T-helper 1 cell (primary cell): ENCODE measurements at places on chromosomes 13 and 19.

GRCh38 chr19:34500656-34501120, 19.1 kb downstream of the WTIP start:
- no peak for DNase-seq

- no peak for DNase-seq
Measured at GRCh38 chr13:28117689-28118377, 17.5 kb upstream of the FLT3 start.

GRCh38 chr13:102152790-102153189, 249.1 kb downstream of the FGF14 start:
- DNase-seq, result no peak

- no peak for DNase-seq
Measured at GRCh38 chr13:108915095-108915633, 285.8 kb downstream of the MYO16 start.

- DNase-seq, result no peak
Measured at GRCh38 chr19:7953060-7953459, 9.6 kb upstream of the TIMM44 start.

DNA sequence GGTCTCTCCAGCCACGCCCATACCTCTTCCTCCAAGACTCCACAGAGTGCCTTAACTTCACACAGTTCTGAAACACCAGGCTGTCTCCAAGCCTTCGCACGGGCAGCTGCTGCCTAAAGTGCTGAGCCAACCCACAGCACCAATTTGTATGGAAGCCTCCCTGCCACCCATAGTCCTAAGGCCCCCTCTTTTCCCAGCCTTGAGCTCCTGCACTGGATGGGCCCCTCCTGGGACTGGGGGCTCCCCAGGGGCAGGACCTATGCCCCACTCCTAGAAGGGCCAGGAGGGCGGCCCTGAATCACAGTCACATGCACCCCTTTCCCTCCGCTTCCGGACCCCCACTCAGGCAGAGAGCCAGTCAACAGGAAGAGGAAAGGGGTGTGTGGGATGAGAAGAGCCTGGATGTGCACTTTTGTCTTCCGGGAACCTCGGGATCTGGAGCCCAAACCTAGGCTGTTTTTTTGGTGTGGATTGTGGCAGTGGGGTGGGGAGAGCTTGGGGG, 5.1 kb upstream of the FCER2 start:
- DNase-seq, result no peak

- DNase-seq, result no peak
Measured at GRCh38 chr13:67650471-67650870, 420.3 kb upstream of the PCDH9 start.

- no peak for DNase-seq
Measured at GRCh38 chr13:95955255-95955654, 97.9 kb downstream of the UGGT2 start.

GRCh38 chr13:105462098-105462497, 1073.4 kb downstream of the EFNB2 start:
- no peak for DNase-seq

DNA sequence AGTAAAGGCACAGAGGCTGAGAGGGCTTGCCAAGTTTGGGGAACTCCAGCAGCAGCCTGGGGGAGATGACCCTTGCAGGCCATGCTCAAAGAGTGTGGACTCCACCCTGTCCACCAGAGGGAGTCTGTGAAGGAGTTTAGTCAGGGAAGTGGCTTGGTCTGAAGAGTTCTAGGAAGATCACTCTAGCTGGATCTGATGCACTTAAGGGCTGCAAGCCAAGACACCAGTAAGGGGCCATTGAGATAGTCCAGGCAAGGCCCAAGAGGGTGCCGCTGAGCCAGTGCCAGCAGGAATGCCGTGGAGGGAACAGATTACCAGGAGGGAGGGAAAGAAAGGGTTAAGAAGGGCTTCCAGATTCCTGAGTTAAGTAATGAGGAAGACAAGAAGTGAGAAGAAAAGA, 68.7 kb downstream of the ZAR1L start:
- DNase-seq, result no peak

- no peak for DNase-seq
Measured at GRCh38 chr13:98781470-98781869, 29.0 kb upstream of the SLC15A1 start.

- no peak for DNase-seq
Measured at GRCh38 chr13:87331178-87331577, 340.0 kb upstream of the SLITRK5 start.

DNA sequence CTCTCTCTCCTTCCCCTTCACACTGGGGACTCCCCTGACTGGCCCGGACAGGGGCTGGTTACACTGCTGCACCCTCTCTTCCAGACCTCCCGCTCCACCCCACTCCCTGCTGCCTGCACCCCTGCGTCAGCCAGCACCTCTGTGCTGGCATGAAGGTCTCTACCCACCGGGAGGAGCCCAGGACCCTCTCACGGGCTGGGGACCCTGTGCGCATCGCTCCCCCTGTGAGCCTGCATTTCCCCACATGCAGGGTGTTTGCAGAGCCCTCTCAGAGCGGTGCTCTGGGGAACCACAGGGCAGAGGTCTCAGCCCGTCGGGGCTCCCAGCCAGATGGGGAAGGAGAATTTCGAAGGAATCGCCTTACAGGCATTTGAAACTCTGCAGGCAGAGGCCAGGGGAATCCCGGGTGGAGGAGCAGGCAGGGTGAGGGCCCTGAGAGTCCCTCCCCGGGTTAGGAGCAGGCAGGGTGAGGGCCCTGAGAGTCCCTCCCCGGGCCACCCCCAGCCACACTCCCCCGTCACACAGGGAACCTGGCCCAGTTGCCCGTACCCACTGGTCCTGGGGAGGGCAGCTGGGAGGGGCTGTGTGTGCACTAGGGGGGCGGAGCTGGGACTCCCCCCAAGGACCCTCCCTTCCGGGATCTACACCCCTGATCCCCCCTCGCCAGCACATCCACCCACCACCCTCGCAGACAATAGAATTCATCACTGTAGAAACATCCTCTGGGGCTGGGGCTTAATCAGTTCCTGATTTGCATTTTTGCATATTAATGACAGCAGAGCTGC, 16.3 kb upstream of the TCF3 start:
- no peak for DNase-seq

GRCh38 chr13:29621051-29621800, 25.7 kb upstream of the SLC7A1 start:
- no peak for DNase-seq

GRCh38 chr13:37302686-37303085, 197.2 kb upstream of the CSNK1A1L start:
- DNase-seq, result no peak

DNA sequence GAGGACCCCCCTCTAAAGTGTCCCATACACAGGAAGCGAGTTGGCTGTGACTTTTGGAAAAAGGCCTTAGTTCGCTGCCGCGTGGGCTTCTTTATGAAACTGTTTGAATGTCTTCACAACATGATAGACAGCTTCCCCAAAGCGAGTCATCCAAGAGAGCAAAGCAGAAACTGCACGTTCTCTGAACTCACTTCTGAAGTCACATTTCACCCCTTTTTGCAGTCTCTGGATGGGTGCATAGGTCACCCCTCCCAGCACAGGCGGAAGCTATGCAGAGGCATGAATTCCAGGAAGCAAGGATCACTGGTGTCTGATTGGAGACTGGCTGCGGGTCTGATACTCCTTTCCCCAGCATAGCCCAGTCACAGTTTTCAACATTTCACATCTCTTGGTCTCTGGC, 10.6 kb downstream of the GPI start:
- DNase-seq, result no peak

GRCh38 chr13:48909056-48909389, 66.7 kb upstream of the FNDC3A start:
- no peak for DNase-seq

DNA sequence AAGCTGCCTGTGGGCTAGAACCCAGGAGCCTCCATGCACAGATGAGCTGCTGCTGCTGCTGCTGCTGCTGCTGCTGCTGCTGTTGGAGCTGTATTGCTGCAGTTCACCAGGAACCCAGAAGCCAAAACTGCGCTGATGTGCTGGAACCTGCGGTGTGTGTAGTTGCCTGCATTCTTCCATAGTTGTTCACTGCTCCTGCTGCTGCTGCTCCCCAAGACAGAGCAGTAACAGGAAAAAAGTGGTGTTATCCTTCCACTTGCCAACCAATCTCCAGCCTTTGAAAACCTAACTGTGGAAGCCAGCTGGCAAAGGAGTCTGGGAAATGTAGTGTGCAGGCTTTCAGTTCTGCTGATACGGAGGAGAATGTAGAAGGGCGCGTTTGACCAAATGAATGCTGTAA, 37.9 kb downstream of the ARHGAP35 start:
- no peak for DNase-seq

DNA sequence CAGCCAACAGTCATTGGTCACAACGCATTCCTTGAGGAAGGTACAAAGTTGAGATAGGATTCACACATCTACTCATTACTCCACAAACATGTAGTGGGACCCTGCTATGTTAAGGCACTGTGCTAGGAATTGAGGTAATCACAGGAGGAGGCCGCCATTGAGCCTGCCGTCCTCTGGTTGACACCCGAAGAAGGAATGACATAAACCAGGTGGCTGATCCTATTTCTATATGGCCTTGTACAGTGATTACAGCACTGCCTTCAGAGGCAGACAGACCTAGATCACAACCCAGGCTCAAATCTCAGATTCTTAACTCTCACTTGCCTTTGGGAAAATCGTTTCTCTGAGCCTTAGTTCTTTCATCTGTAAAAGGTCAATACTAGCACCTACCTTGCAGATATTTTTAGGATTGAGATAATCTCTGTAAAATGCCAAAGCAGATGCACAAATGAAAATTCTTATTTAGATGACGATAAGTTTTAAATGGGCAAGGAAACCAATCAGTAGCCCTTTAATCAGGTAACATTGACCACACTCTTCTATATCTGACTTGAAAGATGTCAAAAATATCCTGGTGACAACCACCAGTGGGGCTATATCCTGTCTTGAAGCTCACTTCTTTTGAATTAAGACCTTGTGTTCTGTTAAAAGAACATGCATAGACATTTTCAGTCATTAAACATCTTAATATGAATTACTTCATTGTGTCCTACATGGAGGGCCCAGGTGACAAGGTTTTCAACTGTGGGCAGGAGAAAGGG, 251.6 kb downstream of the KCTD12 start:
- DNase-seq, result no peak

DNA sequence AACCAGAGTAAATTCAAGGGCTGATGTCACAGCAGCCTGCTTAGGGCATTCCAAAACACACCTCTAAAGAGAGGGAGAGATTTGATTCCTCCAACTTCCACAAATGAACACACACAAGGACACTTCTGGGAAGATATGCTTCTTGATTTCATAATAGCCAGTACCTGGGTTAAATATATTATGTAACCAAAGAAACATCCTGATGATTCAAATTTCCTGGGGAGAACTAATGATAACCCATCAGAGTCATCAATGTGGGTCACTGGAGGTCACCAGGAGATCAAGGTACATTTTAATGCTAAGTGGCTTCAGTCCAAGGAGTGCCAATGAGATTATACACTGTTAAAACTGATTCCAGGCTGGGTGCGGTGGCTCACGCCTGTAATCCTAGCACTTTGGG, 54.0 kb upstream of the DOCK9 start:
- DNase-seq, result no peak

DNA sequence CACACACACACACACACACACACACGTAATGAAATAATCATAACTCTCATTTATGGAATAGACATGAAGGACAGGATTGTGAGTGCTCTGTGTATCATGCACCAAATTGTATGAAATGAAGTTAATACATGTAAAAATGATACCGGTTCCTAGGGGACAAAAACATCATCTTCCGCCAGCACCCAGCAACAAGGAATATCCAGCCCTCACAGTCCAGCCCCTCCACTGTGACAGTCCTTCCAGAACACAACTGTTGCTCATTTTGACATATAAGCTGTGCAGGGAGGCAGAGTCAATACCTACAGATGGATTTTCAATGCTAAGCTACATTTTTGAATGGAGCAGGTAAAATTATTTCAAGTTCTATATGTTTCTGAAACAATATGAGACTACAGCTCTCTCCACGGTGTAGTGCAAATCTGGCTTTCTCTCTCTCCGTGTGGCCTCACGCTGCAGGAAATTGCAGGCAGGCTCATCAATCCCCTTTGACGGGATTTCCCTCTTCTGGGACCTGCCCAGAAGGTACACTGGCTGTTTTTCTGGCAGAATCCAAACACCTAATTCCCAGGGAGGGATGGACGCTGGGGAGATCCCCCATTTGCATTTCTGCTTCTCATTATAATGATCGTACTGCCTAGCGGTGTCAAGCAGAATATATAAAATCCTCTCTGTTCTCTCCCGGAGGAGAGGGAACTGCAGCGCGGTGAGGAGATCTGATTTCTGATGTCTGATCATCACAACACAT, 494.0 kb downstream of the LIG4 start:
- no peak for DNase-seq

- no peak for DNase-seq
Measured at GRCh38 chr19:32350987-32351348, 5.6 kb downstream of the ZNF507 start.

- DNase-seq, result peak; percentile 90
Measured at GRCh38 chr13:40770934-40771618, at the start of gene MRPS31. Gene MRPS31, minus strand, starts transcription at chr13:40771190. Its CDS starts 54 bp downstream, at chr13:40771136.

DNA sequence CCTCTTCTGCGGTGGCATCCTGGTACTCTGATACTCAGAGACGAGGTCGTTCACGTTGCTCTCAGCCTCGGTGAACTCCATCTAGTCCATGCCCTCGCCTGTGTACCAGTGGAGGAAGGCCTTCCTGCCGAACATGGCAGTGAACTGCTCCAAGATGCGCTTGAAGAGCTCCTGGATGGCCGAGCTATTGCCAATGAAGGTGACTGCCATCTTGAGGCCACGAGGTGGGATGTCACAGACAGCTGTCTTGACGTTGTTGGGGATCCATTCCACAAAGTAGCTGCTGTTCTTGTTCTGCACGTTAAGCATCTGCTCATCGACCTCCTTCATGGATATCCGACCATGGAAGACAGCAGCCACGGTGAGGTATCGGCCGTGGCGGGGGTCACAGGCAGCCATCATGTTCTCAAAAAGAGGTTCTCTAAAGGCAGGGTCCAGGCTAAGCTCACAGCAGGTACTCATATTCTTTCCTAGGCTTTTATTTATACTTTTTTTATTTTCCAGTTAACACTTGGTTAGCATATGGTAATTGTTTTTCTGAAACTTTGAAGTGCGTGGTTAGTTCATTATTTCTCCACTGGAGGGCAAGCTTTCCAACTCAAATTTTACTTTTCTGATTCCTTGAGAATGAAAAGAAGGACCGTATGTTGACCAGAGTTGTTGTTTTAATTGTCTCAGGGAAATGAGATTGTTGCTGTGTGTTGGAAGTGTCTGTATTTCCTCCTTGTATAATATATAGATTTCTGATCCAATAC, 72.4 kb upstream of the RGCC start:
- DNase-seq, result no peak
